ENCODE measurements at places on chromosomes 1 and 21.

DNA sequence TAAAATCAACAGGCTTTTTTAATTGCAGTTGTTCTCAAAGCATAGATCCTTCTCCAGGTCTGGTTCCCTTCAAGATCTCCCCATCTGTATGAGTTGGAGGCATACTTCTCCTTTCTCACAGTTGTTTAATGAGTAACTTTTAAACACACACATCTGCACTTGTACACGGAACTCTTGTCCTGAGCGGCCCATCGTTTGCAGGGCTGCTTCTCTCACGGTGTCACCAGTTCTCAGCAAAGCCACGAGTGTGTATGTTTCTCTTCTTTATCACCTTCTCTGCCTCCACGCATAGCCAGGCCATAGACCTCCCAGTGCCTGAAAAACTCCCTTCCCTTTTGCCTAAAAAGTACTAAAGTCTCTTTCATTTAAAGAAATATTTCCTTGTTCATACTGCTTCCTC lies 68.7 kb upstream of the ROR1 start:
- DNase-seq, result no peak

- no peak for DNase-seq
Measured at GRCh38 chr1:234611847-234612351, 1.9 kb upstream of the IRF2BP2 start.

DNA sequence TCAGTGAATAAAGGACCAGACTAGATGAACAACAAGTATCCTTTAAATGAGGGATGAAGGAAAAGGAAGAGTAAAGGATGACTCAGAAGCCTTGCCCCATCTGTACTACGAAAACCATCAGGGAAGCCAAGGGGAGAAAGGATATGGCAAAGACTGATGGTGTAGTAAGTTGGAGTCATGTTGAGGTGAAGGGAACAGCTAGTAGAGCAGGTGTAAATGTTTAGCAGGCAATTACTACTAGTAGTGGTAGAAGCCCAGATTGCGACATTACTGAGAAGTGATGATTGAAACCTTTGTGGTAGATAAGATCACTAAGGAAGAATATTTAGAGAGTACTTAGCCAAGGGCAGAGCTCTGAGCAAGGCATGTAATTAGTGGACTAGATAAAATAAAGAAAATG lies 84.0 kb downstream of the PHTF1 start:
- no peak for DNase-seq

GRCh38 chr1:164695956-164696665 lies 137.1 kb downstream of the PBX1 start:
- peak; percentile 67 for DNase-seq
